K562 (cell line): ENCODE measurements at places on chromosomes 12 and 14.

DNA sequence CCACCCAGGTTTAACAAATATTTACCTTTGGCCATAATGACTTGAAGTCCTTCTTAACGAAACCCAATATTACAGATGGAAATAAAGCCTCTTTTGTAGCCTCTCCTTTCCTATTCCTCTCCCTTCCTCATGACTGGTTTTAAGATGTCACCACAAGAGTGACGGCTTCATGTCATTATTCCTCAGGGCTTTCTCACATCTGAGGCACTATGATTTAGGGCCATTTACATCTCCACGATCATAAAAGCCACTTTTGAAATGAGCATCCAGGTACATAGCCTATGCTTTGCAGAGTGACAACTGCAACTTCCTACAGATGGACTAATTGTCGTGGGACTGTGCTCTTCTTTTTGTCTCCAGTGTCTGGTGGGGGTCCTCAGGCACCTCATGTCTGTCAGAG lies 32.3 kb upstream of the DACT1 start:
- DNase-seq: no peak

GRCh38 chr14:56181681-56182085 lies 63.5 kb downstream of the PELI2 start:
- no peak for DNase-seq

- DNase-seq: no peak
These were observed 27.5 kb downstream of the APOBEC1 start for GRCh38 chr12:7638064-7638759.

GRCh38 chr12:106086696-106087095 lies 52.1 kb downstream of the NUAK1 start:
- DNase-seq: no peak

DNA sequence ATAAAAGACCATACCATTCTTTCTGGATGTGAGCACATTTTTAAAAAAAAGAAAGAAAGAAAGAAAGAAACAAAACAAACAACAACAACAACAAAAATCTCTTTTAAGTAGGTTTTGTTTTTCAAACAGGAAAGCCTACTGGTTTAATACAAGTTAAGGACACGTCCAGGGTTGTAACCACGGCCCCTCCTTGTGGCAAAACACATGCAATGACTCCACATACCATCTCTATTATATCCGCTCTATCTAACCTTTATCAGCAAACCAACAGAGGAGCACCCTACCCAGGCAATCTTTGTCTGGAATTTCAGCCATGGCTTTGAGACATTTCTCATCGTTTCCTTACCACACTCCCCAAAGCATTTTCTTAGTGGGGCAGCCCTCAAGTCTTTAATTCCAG lies 360.5 kb upstream of the TMPO start:
- DNase-seq: no peak

DNA sequence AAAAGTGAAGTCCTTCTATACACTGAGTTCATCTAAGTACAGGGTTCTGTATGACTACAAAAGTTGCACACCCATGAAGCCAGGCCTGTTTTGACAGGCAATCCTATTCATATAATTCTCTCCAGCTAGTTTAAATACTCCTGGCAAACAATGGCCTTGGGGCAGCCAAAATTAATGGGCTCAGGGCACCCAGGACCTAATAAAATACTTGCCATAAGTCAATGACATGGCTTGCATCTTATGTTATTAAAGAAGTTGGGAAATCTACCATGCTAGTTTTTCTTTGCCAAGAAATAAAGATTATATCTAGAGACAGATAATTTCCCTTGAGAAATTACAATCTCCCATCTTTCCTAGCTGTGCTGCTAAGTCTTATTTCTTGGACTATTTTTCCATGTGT lies 11.1 kb upstream of the TMTC1 start:
- no peak for DNase-seq

- DNase-seq: no peak
These were observed 659.8 kb downstream of the VRK1 start for GRCh38 chr14:97456958-97457357.

DNA sequence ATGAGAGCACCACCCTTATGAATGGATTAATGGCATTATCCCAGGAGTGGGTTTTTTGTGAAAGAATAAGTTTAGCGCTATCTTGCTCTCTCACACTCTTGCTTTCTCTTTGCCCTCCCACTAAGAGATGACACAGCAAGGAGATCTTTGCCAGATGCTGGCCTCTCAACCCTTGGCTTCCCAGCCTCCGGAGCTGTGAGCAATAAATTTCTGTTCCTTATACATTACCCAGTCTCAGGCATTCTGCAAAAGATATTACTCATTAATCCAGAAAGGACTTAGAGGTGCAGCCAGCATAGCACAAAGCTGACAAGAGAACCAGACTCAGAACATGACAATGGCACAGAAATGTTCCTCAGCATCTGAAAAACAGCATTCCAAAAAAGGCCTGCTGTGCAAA lies 190.6 kb downstream of the ITPR2 start:
- no peak for DNase-seq

GRCh38 chr14:70670992-70671651 lies 29.4 kb downstream of the TTC9 start:
- DNase-seq: no peak

DNA sequence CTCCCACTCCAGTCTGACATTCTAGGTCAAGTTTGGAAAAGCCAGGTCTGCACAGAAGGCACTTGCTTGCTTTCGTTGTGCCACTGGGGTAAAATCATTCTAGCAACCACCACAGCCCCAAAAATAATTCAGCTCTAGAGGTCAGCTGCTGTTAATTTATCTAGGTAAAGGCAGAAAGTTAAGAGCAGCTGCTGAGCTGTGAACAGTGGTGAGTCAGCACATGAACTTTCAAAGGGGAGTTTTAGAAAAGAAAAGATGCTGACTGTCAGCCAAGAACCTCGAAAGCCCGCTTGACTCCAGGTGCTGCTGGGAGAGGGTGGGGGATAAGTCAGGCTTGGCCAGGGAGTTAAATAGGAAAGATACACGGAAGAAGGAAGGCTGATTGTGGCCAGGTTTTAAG lies 12.7 kb downstream of the CCDC197 start:
- DNase-seq: no peak

- no peak for DNase-seq
These were observed 817.8 kb downstream of the LRFN5 start for GRCh38 chr14:42424501-42424900.

DNA sequence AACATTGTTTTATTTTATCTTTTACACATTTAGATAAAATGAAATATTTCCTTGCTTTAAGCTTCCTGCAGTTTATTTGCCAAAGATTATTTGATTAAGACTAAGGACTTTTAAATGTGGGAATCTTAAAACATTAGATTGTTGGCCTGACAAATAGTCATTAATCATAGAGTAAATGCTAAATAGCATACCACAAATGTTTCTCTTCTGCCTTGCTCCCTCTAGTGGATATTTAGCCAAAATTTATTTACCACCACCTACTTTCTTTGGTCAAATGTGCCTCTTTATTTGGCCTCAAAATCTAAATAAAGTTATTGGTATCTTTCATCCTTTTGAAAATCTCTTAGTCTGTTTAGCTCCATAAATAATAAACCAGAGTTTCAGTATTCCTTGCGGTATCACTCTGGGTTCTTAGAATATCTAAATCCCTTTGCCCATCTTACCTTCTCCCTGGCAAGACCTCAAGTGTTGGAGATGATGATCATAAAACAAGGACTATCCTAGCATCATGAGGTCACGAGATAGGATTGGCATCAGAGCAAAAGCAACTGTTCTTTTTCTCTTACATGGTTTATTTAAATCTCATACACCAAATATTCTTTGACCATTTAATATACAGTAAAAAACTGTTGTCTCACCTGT lies 150.6 kb upstream of the AEBP2 start:
- peak; percentile 14 for DNase-seq

GRCh38 chr12:112989806-112990205 lies 11.5 kb downstream of the OAS2 start:
- no peak for DNase-seq

DNA sequence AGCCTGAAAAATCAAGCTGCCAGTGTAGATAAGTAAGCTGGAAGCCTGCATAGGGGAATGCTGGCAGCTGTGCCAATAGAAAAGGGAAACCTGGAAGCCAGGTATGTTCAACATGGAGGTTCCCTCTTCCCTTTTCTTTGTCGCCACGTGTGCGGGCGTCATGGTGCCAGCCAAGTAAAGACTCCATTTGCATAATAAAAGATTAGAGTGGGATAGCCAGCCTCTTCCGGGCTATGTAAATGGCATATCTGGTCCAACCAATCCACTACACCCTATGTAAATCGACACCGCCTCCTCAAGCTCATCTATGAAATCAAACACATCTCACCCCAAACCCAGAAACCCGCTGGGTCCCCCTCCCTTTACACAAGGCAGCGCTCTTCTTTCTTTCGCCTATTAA lies 5.6 kb upstream of the ADGRD1 start:
- no peak for DNase-seq

- no peak for DNase-seq
These were observed 23.9 kb downstream of the CACNA1C start for GRCh38 chr12:2076728-2077127.

- DNase-seq: no peak
These were observed 68.5 kb downstream of the DAO start for GRCh38 chr12:108948367-108948766.

- DNase-seq: peak; percentile 21
These were observed 62.0 kb downstream of the NDUFA12 start for GRCh38 chr12:94941440-94941862.

DNA sequence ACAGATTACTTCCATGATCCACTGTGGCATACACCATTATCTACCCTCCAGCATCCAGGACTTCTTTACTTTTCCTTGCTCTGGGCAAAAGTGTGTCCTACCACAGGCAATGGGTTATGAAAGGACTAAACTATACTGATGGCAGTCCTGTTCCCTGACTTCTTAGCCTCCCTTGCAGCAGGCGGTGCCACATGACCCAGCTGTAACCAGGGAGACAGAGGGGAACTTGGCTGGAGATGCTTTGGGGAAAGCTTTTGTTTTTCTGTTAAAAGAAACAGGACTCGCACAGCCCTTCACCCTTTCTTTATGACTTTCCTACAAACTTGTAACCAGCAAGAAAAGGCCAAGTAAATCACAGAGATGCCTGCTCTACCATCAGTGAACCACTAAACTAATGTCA lies 394.4 kb downstream of the PCNX1 start:
- DNase-seq: no peak

DNA sequence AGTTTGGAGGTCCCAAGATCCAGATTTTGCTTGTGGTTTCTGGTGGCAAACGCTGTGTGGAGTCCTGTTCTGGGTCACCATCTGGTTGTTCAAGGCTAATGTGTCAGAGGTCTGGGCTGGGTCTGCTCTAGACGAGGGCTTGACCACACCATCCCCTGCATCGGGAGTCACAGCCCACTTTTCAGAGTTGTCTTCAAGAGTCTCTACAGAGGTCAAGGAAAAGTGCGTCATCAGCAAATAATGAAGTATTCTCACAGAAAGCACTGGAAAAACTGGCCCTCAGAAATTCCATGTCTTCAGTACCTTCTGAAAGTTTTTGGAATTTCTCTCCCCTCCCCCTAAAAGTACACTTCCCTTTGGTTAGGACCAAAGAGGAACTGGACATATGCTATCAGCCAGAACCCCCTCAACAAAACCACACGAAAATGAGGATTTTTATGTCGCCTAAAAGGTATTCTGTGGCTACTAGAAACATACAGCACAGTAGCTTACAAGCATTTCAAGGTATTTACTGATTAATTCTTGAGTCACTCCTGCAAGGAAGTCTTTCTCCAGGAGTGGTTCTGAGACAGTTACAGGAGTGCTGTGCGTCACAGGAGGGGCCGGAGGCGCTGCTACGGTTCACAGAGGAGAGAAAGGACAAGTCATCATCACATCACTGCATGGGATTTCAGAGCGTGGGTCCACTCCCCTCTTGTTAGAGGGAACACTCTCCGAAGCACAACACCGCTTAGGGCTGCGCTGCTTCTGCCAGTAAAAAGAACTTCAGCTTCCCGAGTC lies 35.4 kb downstream of the RAD52 start:
- DNase-seq: no peak

DNA sequence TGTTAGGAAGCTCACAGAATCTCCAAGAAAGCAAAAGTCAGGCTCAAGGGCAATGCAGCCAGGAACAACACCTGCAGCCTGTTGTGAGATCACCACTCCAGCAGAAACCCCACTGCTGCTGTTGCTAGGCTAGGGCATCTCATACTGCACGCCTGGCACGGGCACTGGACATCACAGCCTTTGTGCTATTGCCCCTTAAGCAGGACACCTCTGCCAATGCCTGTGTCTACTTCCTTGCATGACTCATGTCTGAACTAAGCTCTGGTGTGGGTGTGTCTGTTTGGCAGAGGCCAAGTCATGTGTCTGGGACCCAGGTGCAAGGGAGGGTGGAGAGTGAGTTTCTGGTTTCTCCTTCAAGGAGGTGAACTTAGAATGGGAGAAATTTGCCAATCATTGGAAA lies 10.0 kb upstream of the DDX47 start:
- peak; percentile 74 for DNase-seq

- DNase-seq: no peak
These were observed 501.6 kb downstream of the SLC6A15 start for GRCh38 chr12:84411031-84411430.

DNA sequence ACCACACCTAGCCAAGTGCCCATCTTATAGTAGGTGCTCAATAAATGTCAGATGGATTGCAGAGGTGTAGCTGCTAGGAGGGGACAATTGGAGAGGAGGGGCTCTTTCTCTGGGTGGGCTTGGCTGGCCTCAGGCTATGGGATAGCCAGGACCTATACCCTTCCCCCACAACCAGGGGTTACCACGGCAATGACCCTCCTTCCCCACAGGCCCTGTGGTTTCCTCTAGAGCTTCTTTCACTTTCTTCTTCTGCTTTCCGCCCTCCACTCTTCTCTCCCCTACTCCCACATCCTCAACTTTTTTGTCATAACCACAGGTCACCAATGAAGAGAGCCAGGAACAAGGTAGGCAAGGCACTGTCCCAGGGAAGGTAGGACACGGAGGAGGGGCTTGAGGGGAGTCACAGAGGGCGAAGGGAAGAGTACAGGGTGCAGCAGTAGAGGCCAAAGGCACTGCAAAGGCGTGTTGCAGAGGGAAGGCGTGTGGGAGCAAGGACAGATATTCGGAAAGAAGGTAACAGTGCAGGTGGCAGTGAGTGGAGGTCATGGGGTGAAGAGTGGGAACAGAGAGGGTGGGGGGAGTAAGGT lies 1.9 kb upstream of the ITGB7 start:
- no peak for DNase-seq

- no peak for DNase-seq
These were observed 352.6 kb downstream of the BCL11B start for GRCh38 chr14:98919434-98919833.

DNA sequence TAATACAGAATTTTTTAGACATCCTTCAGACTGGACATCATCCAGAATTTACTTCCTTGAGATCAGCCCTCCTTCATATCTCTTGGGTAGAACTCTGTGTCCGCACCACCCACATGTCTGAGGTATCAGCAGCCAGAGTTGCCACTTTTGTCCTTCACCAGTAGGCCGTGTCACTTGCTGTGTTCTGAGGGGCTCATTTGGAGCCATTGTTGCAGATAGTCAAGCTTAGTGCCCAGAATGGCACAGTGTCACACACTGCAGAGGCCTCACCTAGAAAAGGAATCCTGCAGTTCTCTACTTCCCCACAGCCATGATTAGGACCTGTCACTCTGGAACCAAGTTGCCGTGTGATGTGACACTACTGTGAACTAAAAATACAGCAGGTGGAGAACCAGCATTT lies 36.9 kb upstream of the KCNK13 start:
- no peak for DNase-seq
